ENCODE measurements at places on chromosomes 3 and 15.
A peak's percentile ranks its signal among the peaks of the same experiment; 100 is the strongest.

- no peak for DNase-seq
- H3K4me3 ChIP-seq, result no peak overlapping the region
- H3K36me3 ChIP-seq, result no peaks in the 10 kb centered on the region
- H3K27ac ChIP-seq, result no peak overlapping the region
Measured at GRCh38 chr15:59545573-59545972, 66.0 kb upstream of the GCNT3 start.

DNA sequence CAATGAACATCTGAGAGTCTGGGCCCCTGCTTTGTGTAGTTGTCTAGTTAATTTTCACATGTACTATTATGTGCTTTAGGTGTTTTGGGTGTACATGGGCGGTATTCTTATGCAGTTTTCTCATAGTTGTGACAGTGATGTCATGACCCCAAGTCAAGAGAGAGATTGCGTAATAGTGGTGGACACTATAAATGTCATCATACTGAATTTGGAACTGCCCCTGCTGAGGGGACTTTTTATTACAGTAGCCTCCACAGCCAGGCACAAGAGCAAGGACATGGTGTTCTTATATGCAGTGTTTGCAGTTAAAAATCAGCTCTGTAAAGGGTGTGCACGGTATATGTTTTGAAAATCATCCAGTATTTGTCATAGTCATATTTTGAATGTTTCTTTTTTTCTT is 29.5 kb downstream of the ABHD2 start:
- peak overlapping the region; percentile 75 for H3K27ac ChIP-seq
- DNase-seq, result no peak
- H3K4me3 ChIP-seq, result no peak overlapping the region
- no peaks in the 10 kb centered on the region for H3K27me3 ChIP-seq
- H3K36me3 ChIP-seq, result no peaks in the 10 kb centered on the region

- H3K27me3 ChIP-seq, result peaks cover 20% of the 10 kb centered on the region
- H3K4me1 ChIP-seq, result no peaks in the 10 kb centered on the region
- H3K4me3 ChIP-seq, result no peak overlapping the region
- H3K36me3 ChIP-seq, result no peaks in the 10 kb centered on the region
- no peak for DNase-seq
Measured at GRCh38 chr3:126538316-126538715, 14.4 kb downstream of the CHST13 start.

DNA sequence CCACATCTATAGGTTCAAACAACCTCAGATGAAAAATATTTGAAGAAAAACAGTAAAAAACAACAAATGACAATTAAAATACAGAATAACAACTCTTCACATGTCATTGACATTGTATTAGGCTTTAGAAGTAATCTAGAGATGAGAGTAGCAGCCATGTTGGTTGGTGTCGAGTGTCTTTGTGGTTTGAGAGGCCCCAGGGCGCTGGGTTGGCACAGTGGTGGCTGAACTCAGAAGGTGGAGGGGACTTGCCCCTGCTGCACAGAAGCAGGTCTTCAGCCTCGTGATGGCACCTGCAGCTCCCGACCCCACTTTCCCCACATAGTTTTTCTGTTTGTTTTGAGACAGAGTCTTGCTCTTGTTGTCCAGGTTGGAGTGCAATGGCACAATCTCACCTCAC is 187.2 kb downstream of the OSBPL10 start:
- H3K4me1 ChIP-seq, result peaks cover 8% of the 10 kb centered on the region
- no peak overlapping the region for H3K4me3 ChIP-seq
- no peak for DNase-seq
- no peaks in the 10 kb centered on the region for H3K36me3 ChIP-seq
- no peaks in the 10 kb centered on the region for H3K27me3 ChIP-seq

- peak overlapping the region; percentile 52 for H3K4me3 ChIP-seq
- H3K27ac ChIP-seq, result no peak overlapping the region
- peaks cover 11% of the 10 kb centered on the region for H3K4me1 ChIP-seq
- DNase-seq, result peak; percentile 79
- no peaks in the 10 kb centered on the region for H3K27me3 ChIP-seq
- H3K36me3 ChIP-seq, result no peaks in the 10 kb centered on the region
Measured at GRCh38 chr3:187740421-187741399, 4.6 kb downstream of the BCL6 start.

DNA sequence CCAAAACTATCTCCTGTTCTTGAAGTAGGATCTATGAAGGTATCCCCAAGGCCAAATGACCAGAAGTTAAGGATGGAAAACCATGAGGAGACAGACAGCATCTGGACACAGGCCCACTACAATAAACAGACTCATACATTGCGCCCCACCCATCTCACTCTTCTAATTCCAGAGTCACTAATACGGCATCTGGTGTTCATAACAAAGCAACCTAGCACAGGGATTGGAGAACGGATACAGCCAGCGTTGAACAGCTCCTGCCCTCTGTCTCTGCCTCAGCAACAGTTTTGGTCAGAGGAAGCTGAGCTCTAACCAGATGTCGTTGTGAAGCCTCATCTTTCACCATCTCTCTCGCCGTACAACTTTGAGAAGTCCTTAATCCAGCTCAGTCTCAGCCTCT is 44.5 kb upstream of the CCDC80 start:
- DNase-seq, result no peak
- no peak overlapping the region for H3K4me3 ChIP-seq
- no peak overlapping the region for H3K27ac ChIP-seq
- H3K36me3 ChIP-seq, result no peaks in the 10 kb centered on the region
- H3K4me1 ChIP-seq, result no peaks in the 10 kb centered on the region
- H3K27me3 ChIP-seq, result no peaks in the 10 kb centered on the region

- H3K4me3 ChIP-seq, result no peak overlapping the region
- H3K27me3 ChIP-seq, result no peaks in the 10 kb centered on the region
- no peak overlapping the region for H3K27ac ChIP-seq
- no peaks in the 10 kb centered on the region for H3K36me3 ChIP-seq
Measured at GRCh38 chr15:72857331-72858063, 73.9 kb upstream of the ADPGK start.

DNA sequence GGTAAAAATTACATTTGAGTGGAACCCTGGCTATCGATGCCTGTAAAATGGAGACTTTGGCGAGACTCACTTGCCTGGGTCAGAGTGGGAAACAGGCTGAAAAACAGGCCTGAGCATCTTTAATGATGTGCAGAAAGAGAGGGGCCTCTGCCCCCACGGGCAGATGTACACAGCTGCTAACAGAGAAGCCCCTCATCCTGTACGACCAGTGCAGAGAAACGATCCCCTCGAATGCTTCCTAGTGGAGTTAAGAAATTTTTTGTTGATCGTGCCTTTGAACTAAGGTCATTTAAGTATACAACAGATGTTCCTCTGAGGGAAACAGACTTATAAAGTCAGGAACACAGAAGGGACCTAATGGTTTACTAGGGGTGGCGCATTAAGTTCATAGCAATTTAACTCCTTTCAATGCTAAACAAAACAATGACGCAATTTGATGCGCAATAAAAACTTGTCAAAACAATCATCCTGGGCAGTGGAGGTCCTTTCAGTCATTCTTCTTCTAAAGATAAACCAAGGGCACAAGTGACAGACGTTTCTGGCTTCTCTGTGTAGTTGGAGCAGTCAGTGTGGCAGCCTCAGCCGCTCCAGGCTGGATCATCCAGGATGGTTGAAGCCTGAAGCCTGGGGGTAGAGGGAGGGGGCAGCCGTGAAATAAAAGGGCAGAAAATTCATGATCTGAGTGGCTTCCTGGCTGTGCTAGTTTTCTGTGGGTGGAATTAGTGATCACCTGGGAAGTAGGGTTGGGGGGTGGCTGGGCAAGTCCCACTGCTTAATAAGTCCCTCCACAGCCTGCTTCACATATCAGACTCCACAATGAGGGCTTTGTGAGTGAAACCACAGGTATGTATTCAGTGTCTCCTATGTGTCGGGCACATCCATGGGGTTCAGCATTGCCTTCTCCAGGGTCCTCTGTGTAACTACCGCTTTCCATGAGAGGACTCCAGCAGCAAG is 50.8 kb upstream of the MRPS22 start:
- no peaks in the 10 kb centered on the region for H3K27me3 ChIP-seq
- H3K27ac ChIP-seq, result no peak overlapping the region
- no peaks in the 10 kb centered on the region for H3K4me1 ChIP-seq
- no peaks in the 10 kb centered on the region for H3K36me3 ChIP-seq
- DNase-seq, result no peak

- H3K27ac ChIP-seq, result no peak overlapping the region
- H3K36me3 ChIP-seq, result no peaks in the 10 kb centered on the region
- no peaks in the 10 kb centered on the region for H3K4me1 ChIP-seq
- DNase-seq, result no peak
Measured at GRCh38 chr15:33844186-33844585, 124.1 kb upstream of the CHRM5 start.

DNA sequence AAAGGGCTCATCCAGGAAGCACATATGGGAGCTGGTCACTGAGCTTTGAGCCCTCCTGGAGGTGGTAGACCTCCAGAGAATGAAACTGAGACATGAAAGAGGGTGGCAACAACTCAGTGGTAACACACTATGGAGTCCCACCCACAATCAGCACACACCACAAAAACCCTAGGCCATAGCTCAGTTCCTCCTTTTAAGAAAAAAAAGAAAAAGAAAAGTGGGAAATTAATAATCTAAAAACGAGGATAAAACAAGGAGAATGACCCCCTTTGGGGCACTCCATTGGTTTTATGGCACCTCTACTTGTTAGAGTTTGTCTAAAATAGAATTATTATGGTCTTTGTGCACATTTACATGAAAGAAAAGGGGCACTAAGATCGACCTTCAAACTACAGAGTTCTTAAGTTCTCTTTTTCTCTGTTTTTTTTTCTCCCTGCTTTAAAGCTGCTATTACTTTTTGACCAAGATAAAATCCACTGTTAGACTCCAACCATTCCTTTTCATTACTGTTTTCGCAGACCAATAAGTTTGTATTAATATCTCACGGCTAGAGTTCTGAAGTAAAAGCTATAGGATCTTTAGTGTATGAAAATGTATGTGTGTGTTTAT is 40.2 kb upstream of the ZBTB20 start:
- H3K27ac ChIP-seq, result no peak overlapping the region
- no peak overlapping the region for H3K4me3 ChIP-seq
- no peaks in the 10 kb centered on the region for H3K27me3 ChIP-seq
- no peaks in the 10 kb centered on the region for H3K36me3 ChIP-seq
- H3K4me1 ChIP-seq, result no peaks in the 10 kb centered on the region

GRCh38 chr15:101070502-101071273 is 151.5 kb downstream of the LRRK1 start:
- no peak overlapping the region for H3K27ac ChIP-seq
- no peak overlapping the region for H3K4me3 ChIP-seq
- no peaks in the 10 kb centered on the region for H3K27me3 ChIP-seq
- H3K36me3 ChIP-seq, result no peaks in the 10 kb centered on the region
- DNase-seq, result peak; percentile 88

DNA sequence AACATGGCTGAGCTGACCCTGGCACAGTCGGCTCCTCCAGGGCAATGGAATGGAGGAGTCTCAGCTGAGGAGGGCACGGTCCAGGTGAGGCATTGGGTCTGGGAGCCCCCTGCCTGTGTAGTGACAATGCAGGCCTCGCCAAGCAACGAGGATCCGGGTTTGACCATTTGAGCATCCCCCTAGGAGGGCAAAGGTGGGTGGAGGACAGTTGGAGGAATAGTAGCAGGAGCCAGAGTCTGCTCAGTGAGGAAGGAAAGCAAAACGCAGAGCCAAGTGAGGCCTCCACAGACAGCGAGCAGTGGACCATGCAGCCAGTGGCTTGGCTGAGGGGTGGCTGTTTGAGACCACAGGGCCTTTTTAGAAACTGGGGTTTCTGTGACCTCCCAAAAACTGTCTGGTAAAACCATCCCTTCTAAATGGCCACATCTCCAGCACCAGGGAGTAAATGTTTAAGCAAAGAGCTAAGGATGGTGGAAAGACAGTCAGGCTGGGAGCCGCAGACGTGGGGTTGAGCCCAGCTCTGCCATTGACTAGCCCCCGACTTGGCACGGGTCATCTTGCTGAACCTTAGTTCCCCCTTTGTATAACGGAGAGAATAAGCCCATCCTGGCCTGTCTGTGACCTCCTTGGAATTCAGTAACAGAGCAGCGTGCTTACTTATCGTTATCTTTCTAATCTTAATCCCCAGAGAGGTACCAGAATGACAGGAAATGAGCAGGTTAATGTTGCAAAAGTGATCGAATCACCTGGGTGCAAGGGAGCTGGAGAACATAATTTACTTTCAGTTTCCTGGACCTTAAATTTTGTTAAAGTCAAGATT is 46.8 kb downstream of the CMTM6 start:
- no peaks in the 10 kb centered on the region for H3K36me3 ChIP-seq
- H3K4me1 ChIP-seq, result peaks cover 3% of the 10 kb centered on the region
- H3K27me3 ChIP-seq, result no peaks in the 10 kb centered on the region
- H3K4me3 ChIP-seq, result no peak overlapping the region

GRCh38 chr15:27635916-27636315 is 463.2 kb downstream of the OCA2 start:
- no peaks in the 10 kb centered on the region for H3K27me3 ChIP-seq
- H3K27ac ChIP-seq, result no peak overlapping the region
- no peaks in the 10 kb centered on the region for H3K4me1 ChIP-seq
- no peak for DNase-seq
- no peaks in the 10 kb centered on the region for H3K36me3 ChIP-seq

DNA sequence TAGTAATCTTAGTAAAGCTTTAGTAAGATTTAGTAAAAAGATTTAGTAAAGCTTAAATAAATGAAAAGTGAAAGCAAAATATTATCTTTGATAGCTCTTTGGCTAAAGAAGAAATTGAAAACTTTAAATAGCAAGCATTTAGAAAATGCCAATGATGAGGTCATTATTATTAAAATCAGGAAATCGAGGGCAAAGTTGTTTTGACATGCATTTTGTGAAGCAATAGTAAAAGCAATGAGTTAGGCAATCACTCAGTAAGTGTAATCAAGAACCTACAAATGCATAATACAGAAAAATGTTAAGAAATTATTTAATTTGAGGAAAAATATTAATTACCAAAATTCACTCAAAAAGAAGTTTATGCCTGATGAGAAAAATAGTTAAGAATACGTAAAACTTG is 280.3 kb upstream of the MME start:
- no peaks in the 10 kb centered on the region for H3K36me3 ChIP-seq
- H3K27me3 ChIP-seq, result no peaks in the 10 kb centered on the region
- H3K4me1 ChIP-seq, result peaks cover 6% of the 10 kb centered on the region

- H3K27me3 ChIP-seq, result no peaks in the 10 kb centered on the region
- peaks cover 5% of the 10 kb centered on the region for H3K4me1 ChIP-seq
- H3K4me3 ChIP-seq, result no peak overlapping the region
- no peak for DNase-seq
- no peaks in the 10 kb centered on the region for H3K36me3 ChIP-seq
- H3K27ac ChIP-seq, result no peak overlapping the region
Measured at GRCh38 chr3:119018690-119019463, 15.8 kb downstream of the IGSF11 start.

DNA sequence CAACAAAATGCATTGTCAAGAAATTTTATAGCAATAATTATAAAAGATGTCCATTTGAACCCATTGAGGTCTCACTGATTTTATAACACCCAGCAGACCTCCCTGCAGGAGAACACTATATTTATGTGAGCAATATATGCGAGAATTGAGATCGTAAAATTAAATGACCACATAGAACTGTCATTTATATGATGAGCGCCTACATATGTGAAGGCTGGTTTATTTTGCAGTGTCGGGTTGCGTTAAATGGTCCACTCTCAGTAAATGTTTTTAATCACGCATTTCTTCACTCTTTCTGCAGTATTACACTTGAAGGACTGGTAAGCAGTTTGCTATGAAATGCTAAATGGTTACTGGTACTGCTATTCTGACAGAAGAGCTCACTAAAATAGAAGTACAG is 408.5 kb upstream of the AGTR1 start:
- no peaks in the 10 kb centered on the region for H3K36me3 ChIP-seq
- H3K4me1 ChIP-seq, result no peaks in the 10 kb centered on the region
- no peak overlapping the region for H3K4me3 ChIP-seq
- H3K27me3 ChIP-seq, result no peaks in the 10 kb centered on the region
- no peak overlapping the region for H3K27ac ChIP-seq
- no peak for DNase-seq

Data from cardiac muscle cell (in vitro differentiated cells and primary cell).